ENCODE measurements at places on chromosomes 6 and 20.

DNA sequence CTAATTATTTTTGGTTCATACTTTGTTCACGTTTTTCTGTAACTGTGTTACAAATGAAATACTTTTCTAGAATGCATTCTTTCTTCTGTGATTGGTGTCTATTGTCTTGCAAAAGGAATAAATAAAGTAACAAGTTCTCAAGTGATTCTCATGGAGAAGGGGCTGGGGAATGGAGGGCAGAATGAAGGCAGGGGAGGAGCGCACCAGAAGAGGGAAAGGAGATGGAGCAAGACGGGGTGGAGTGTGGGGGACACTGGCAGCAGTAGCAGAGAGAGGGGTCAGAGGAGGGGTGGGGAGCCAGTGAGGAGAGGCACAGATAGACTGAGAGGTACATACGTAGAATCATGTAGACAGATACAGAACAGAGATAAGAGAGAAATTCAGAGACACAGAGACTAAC lies 136.5 kb downstream of the CARMIL1 start:
- DNase-seq = no peak

DNA sequence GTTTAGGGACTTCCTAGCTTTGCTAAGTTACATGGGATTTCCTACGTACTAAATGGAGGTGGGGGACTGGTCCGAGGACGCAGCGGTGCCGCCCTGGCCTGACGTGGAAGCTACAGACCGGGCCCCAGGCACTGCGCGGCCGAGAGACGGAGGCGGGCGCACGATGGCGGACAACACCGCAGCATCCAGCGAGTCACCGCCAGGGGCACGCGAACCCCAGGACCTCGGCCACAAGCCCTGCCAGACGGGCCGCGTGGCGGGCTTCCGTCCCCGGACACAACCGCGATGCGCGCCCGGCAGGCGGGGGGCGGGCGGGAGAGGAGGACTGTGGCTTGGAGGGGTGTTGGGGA lies 1516.9 kb upstream of the DEFB115 start:
- no peak for DNase-seq

GRCh38 chr20:64037498-64038213 lies 1.7 kb downstream of the C20orf204 start:
- DNase-seq = no peak

GRCh38 chr6:117397536-117398227 lies 28.1 kb downstream of the ROS1 start:
- no peak for DNase-seq

GRCh38 chr20:20391766-20392165 lies 23.9 kb downstream of the INSM1 start:
- no peak for DNase-seq

GRCh38 chr6:33954453-33954852 lies 150.7 kb upstream of the MLN start:
- no peak for DNase-seq
